ENCODE measurements at places on chromosomes 5 and 9.

DNA sequence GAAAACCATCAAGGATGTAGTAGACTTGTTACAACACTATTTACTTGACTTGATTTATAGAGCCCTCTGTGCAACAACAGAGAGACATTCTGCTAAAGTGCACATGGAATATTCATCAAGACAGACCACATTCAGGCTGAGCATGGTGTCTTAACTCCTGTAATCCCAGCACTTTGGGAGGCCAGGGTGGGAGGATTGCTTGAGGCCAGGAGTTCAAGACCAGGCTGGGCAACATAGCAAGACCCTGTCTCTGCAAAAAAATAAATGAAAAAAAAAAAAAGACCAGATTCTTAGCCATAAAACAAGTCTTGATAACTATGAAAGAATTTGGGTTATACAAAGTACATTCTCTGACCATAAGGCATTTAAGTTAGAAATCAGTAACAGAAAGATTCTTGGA is 25.3 kb downstream of the DENND4C start:
- no peak for DNase-seq

DNA sequence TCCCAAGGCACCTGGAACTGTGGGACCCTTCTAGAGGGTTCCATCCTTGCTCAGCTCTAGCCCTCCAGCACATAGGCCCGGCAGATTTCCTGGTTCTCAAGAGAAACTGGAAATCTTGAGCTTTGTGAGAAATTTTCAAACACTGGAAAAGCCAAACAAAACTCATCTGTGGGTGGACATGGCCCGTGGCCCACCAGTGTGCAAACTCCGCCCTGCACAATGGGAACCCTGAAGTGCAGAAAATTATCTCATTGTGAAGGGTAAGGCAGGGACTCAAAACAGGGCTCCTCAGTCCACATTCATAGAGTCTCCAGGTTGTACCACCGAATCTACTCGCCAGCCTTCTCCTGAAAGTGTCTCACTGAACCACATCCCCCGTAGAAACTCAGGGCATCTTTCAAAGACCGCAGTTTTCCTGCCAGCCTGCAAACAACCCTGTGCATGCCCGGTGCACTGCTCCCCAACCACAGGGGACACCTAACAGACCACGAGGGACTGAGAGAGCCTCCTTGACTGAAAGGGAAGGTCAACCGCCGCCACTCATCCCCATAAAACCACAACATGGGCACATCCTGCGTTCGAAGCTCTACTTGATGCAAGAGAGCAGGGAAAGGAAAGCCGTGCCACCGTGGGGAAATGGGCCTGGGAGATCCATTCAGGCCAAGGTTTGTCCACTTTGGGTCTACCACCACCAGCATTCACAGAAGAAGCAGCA is 18.1 kb downstream of the ADAMTS2 start:
- DNase-seq: no peak

GRCh38 chr5:111733571-111733970 is 23.4 kb downstream of the NREP start:
- no peak for DNase-seq

- DNase-seq: no peak
Measured at GRCh38 chr9:81266086-81266485, 423.3 kb downstream of the TLE1 start.

GRCh38 chr5:170120576-170120975 is 14.9 kb downstream of the FOXI1 start:
- no peak for DNase-seq

- no peak for DNase-seq
Measured at GRCh38 chr9:124342776-124343485, 72.3 kb downstream of the PSMB7 start.

DNA sequence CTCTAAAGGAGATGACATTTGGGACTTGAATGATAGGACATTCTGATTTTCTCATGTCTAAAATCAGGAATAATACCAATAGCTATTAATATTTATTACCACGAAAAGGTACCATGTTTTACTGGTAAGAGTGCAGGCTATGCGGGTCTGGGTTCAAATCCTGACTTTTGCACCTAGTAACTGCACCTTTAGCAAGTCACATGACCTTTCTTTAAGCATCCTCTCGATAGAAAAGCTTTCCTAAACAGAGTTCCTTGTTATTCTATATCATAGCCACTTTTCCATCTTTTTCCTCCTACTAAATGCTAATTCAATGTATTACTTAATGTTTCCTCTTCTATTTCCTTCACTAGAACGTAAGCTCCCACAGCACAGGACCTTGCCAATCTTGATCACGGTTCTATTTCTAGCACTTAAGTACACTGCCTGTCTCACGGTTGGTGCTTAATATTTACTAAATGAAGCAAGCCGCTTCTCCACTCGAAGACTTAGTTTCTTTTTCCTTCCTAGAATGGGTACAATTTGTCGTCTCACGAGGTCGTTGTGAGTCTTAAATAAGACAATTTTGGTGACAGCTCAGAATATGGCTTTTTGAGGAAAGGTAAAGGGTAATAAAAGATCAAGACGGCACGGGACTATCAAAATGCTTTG is 816 bp downstream of the RBM18 start:
- no peak for DNase-seq

GRCh38 chr5:14216902-14217301 is 73.8 kb downstream of the TRIO start:
- DNase-seq: no peak

- DNase-seq: no peak
Measured at GRCh38 chr5:105573575-105573974, 2011.0 kb upstream of the NUDT12 start.

DNA sequence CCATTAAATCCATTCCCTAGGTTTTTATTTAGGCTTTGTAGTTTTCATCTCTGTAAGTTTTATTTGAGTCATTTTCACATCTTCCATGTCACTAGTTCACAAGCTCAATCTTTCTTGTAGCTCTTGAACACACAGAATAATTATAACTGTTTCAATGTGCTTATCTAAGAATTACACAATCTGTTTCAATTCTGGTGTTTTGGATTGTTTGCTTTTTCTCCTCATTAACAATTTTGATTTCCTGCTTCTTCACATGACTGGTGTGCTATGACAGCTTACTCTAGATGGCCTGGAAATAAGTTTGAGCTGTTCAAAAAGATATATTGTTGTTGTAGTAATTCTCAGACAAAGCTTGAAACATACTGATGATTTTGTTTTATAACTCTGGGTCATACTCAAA is 1974.1 kb upstream of the NUDT12 start:
- DNase-seq: no peak

DNA sequence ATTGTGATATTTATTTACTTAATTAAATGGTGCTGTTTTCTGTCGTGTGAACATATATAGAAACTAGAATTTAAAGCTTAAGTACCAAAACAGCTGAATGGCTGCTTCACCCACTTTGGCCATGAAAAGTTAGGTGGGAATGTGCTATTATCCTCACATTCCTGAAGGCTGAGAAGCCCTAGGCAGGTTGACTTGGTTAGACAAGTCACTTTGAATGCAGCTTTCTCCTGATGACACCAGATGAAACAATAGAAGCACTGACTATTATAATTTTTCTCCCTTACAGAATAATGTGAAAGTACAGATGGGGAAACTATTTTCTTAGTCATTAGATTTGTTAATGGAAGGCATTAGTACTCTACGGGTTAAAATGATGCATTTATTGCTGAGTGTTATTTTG is 65.1 kb upstream of the C5orf46 start:
- DNase-seq: no peak

DNA sequence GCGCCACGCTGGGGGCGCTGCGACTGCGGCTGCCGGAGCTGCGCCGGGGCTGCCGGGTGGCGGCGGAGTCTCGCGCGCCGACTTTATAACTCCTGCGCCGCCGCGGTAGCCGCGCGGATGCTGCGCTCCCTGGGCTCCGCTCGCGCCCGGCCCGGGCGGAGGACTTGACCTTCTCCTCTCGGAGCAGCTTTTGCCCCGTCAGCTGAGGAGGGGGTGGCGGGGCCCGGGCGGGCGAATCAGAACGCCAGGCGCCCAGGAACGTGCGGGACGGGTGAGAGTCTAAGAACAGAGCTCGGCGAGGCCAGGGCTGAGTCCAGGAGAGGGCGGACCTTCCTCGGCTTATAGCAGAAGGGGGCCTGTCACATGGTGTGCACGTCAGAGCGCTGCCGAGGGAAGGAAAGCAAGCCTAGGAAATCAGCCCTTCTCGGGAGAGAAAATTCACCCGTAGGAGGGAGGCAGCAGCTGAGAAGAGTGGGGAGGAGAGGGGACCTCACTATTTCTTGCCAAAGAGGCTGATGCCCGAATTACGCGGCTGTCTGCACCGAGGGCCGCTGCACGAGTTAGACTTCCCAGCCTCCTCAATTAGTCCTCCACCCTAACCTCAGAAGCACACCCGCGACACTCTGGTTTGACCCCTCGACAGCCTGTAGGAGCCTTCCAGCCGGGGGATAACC is at the start of gene FOXD1:
TSS of gene FOXD1 (minus strand) at position 315 of the 674 bp plus-strand sequence. CDS start 415 bp downstream, outside the sequence.
- DNase-seq: peak; percentile 77

- DNase-seq: no peak
Measured at GRCh38 chr5:92633176-92633575, 947.8 kb downstream of the NR2F1-AS1 start.

DNA sequence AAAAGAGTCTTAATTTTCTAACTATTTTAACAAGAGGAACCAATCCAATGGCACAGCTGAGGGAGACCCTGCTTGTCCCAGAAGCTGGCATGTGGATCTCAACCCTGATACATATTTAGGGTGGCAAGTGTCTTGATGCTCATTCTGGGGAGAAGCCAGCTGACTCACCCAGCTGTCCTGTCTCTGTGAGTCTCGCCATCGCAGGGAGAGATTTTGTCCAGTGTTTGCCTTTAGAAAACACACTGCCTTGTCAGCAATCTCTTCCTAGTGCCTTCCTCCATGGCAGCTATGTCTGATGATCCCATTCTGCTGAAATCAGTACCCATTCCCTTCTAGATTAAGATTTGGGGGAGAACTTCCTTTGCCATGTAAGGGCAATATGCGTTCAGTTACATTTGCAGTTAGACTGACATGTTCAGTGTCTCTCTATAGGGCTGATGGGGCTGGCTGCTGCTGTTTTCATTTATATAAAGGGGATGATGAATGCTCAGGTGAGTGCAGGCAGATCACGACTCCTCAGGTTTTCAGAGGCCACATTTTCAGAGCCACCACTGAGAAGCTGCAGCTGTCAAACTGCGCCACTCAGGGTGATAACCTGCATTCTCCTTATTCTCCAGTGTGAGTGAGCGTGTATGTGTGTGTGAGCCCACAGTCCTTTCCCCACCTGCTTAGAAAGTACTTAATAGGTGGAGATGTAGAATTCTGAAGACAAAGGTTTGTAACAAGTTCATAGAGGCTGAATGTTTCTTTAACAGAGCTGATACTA is 217.0 kb downstream of the GAS1 start:
- DNase-seq: no peak

GRCh38 chr5:83059341-83059740 is 17.9 kb downstream of the TMEM167A start:
- no peak for DNase-seq

DNA sequence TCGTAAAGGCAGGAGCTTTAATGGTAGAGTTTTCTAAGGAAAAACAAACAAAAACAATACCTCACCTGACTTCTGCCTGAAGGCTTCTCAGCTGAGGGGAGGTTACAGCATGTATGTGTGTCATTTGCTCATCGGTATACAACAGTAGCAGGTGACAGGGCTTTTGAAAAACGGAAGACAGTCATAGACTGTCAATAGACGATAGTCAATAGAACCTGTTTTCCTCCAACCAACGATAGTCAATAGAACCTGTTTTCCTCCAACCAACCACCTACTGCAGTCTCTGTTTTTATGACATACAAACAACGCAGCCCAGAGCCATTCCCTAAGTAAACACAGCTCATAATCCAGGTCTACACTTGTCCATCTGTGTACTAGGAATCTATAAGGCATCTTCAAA is 74.6 kb downstream of the RETREG1 start:
- no peak for DNase-seq

DNA sequence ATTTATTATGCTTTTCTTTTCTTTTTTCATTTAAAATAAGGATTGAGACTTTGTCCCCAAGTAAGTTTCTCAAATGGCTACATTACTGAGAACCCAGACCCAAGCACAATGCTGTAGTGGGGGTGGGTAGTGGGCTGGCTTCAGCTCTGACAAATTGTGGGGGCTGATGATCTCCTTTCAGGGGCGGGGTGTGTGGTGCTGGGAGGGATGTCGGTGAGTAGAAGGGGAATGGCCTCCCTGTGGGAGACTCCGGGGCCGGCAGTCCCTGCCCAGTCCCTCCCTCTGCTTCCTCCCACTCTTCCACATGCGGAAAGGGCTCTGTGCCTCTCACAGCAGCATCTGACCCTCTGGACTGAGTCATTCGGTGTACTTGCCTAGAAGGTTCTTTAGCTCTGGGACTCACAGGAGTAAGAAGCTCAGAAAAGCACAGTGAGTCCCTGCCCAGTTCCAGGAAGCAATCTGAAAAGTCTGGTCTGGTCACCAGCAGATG is 14.3 kb downstream of the CD180 start:
- DNase-seq: no peak

DNA sequence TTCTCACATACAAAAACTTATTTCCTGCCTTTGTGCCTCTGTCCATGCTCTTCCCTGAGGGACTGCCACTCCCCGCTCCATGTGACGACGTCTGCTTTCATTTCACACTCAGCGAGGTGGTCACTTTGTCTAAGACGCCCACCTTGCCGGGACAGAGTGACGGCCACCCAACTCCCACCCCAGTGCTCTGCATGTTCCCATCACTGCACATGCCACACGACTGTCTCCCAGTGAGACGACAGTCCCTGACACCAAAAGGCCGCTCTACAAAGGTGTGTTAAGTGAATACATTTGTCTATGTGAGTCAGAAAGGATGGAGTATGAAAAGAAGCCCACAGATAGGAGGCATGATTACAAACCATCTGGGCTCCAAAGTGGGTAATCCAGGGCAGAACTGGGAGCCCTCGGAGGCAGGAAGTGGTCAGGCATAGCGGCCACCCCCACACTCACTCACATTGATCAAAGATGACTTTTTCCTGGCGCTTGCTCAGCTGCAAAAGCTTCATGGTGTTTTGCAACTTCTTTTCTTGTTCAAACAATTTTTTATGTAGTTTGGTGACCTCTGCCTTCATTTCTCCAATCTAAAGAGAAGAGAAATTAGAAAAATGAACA is 185.8 kb downstream of the CDK5RAP2 start:
- no peak for DNase-seq

GRCh38 chr9:135908754-135909204 is 1.4 kb upstream of the CAMSAP1 start:
- no peak for DNase-seq

DNA sequence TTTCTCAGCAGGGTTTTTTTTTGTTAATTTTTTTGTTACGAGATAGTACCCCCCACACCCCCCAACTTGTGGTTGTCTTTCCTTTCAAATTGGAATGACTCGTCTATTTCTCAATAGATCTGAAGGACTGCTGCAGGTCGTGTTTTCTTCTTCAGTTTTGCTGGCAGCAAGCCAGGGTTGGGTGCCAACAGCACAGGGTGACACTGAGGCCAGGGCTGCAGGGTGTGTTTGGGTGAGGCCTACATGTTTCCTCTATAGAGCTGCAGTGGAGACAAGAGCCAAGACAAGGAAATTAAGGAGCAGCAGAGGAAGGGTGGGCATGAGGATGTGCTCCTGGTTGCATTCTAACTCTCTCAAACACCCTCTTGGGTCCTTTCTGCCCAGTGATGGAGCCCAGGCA is 52.2 kb downstream of the NXNL2 start:
- no peak for DNase-seq

Measured in HuH-7 (cell line).